Stimulated activated CD8-positive, alpha-beta memory T cell treated with anti-CD3 and anti-CD28 coated beads, Interleukin-2, amount 100 ng/mL, for 48 hours (primary cell): ENCODE measurements at places on chromosomes 7 and 10.

DNA sequence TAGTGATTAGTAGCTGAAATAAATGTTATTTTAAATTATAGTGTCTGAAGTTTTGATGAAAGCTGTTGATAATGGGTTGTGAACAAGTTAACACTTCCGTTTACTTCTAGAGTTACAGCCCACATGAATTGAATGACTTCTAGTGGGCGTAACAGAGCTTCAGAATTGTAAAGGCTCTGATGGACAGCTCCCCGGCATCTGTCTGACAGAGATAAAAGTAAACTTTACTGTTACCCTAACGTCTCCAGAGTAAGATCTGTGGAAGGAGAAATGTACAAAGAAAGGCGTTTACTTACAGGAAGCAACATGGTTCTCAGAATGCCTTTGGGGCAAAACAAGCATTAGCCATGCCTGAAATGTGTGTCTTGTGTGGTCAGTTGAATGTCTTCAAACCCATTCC lies 124.4 kb downstream of the ADARB2 start:
- no peak for DNase-seq

DNA sequence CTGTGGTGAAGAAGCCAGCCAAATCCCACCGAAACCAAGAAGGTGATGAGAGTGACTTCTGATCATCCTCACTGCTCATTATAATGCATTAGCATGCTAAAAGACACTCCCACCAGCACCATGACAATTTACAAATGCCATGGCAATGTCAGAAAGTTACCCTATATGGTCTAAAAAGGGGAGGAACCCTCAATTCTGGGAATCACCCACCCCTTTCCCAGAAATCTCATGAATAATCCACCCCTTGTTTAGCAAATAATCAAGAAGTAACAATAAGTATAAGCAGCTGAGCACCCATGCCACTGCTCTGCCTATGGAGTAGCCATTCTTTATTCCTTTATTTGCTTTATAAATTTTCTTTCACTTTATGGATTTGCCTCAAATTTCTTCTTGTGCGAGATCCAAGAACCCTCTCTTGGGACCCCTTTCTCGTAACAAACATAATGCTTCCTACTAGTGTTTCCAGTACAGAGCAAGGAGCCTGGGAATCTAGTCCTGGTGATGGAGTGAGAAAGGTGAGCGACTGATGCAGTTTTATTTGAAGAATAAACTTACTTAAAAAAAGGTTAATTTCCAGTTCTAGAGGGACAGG lies 18.4 kb upstream of the EXOC6 start:
- DNase-seq, result no peak

DNA sequence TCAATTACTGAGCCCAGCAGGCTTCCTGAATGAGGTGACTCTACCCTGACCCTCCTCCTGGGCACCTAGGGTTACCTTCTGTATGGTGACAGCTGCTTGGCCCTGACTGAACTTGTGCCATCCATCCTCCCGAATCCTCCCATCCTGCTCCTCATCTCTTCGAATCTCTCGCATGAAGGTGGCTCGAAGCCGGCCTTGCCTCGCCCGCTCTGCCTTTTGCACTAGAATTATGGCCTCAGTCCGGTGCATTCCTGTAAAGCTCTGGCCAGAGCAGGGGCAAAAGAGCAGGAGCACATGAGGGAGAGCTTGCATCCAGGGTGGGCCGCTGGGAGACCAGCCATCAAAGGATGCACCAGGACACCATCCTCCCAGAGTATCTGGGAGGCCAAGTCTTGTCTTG lies 7.5 kb downstream of the H2BK1 start:
- no peak for DNase-seq

- DNase-seq, result no peak
Observed at GRCh38 chr7:46291601-46292150, 370.6 kb upstream of the IGFBP3 start.

- DNase-seq, result no peak
Observed at GRCh38 chr7:112399501-112399900, 50.8 kb upstream of the IFRD1 start.

- no peak for DNase-seq
Observed at GRCh38 chr10:42958142-42958868, 118.6 kb upstream of the RET start.

- no peak for DNase-seq
Observed at GRCh38 chr7:141986923-141987322, 8.8 kb upstream of the MGAM start.

DNA sequence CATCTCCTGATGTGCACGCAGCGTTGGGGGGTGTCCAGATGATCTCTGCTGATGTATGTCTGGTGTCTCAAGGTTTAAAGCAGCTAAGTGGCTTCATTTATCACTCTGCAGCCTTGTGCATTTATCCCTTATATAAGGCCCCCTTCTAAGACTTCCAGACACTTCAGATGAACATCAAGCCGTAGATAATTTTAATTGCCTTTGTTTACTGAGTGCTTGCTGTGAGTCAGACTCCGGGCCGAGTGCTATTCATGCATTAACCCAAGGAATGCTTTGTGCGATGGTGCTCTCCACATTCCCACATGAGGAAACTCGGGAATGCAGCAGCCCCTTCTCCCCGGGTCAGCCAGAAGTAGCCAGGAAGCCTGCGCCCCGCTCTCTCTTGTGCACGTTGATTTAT lies 328.6 kb upstream of the COBL start:
- DNase-seq, result no peak

- DNase-seq, result no peak
Observed at GRCh38 chr10:86048571-86048970, 318.0 kb downstream of the GRID1 start.

- no peak for DNase-seq
Observed at GRCh38 chr7:33388332-33388731, 259.0 kb downstream of the BBS9 start.

DNA sequence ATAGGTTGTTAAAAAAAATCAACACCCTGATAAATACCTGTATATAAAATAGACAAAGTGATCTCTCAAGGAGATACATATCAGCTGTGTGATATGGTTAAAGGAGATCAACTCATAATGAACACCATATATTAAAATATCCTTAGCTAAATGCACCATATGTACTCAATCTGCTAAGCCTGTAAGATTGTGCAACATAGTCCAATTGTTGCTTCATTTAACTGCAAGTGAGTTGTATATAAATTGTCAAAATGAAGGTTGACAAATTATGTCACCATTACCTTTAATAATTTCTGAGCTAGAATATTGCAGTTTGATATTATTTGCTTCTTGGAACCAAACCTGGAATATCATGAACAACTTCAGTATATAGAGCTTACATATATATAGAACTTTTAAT lies 283.7 kb downstream of the MALRD1 start:
- no peak for DNase-seq

GRCh38 chr10:133110133-133110532 lies 22.4 kb downstream of the ADGRA1 start:
- no peak for DNase-seq
